ENCODE measurements at places on chromosomes 3 and 15. TPM values are rescaled to one million over a fixed set of nuclear protein-coding genes. Genes with fewer than 3 reads are reported as not detected.

DNA sequence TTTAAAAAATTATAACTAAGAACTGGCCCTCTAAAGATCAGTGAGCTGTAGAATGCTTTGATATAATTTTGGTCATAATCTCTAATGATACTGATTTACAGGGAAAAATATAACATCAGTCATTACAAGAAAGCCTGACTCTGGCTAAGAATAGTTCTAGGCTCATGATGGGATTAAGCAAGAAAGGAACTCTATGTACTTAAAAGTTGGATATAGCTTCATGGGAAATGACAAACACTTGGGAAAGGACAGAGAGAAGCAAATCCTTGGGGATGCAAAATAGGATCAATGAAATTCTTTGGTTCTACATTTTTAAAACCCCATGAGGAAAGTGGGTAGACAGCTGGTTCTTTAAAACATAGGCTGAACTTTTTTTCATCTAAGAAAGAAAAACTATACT is 472.7 kb upstream of the NR2F2 start:
- no peaks in the 10 kb centered on the region for H3K27me3 ChIP-seq
- H3K4me3 ChIP-seq: no peak overlapping the region

GRCh38 chr15:74179101-74179841 is 5.8 kb downstream of the ISLR start:
- H3K27me3 ChIP-seq: no peaks in the 10 kb centered on the region
- H3K4me1 ChIP-seq: no peaks in the 10 kb centered on the region
- H3K36me3 ChIP-seq: no peaks in the 10 kb centered on the region
- peak; percentile 52 for DNase-seq

GRCh38 chr3:196263819-196264218 is 23.7 kb downstream of the PCYT1A start:
- no peak for DNase-seq
- no peak overlapping the region for H3K27ac ChIP-seq
- no peaks in the 10 kb centered on the region for H3K36me3 ChIP-seq
- H3K4me1 ChIP-seq: no peaks in the 10 kb centered on the region
- H3K27me3 ChIP-seq: no peaks in the 10 kb centered on the region

MEX3B gene
- total RNA-seq: 1.1 TPM

GMPS gene
- total RNA-seq: 29.9 TPM
